ENCODE measurements at places on chromosomes 5 and 9.

DNA sequence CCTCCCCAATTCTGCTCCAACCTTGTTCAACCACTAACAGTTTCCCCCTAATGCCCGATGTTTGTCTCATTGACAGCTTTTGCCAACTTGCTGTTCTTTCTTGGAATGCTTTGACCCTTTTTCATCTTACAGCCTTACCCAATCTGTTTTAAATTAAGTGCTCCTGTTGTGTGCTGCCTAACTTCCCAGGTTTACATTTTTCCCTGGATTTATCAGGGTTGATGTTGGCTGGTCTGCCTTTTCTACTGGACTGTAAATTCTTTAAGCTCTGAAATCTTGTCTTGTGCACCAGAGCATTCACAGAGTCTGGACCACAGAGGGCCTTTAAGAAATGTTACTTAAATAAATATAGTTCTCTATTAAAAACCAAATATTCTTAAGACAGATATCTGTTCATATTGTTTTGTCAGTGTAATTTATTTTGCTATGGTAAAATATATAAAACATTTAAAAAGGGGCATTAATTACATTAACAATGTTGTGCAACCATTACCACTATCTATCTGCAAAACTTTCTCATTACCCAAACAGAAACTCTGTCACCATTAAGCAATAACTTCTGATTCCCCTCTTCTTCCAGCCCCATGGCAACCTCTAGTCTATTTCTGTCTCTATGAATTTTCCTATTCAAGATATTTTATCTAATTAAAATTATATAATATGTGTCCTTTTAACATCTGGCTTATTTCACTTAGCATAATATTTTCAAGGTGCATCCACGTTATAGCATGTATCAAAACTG, 73.0 kb downstream of the OSTF1 start:
- no peak for DNase-seq

- DNase-seq, result no peak
These were observed 36.2 kb downstream of the FBXL17 start for GRCh38 chr5:108345541-108346171.

DNA sequence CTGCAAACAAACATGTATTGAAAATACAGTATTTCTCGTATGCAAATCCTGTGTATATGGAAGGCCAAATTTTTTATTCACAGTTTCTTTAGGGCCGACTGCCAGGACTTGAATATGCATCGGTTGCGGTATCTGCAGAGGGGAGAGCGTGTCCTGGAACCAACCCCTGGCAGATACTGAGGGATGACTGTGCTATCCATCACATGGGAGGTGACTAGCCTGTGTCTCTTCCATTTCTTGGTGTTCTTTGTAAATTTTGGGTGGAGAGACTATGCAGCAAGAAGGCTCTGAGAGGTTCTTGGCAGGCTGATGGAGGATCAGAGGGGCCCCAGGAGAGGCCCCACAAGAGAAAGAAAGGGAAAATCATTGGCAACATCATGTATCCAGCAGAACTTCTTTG, 384.3 kb downstream of the YTHDC2 start:
- no peak for DNase-seq

- DNase-seq, result no peak
These were observed 28.1 kb upstream of the ADAMTS2 start for GRCh38 chr5:179373101-179373934.

GRCh38 chr5:93681432-93681831, 60.0 kb downstream of the POU5F2 start:
- no peak for DNase-seq

DNA sequence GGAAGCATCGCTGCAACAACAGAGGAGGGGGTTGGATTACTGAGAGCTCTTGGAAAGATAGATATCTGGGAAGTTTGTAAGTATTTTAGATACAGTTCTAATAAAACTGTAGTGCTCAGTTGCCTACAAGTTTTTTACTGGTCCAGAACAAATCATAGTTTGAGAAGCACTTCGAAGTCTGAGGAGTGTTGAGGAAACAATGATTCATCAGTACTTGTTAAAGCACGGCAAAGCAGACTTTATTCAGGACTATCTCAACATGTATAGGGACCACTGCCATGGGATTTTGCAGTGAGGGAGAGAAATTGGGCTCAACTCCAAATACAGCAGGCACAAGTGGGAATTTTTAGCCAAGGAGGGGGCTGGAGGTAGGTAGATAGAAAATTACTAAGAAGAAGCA, 25.3 kb upstream of the RECK start:
- no peak for DNase-seq

DNA sequence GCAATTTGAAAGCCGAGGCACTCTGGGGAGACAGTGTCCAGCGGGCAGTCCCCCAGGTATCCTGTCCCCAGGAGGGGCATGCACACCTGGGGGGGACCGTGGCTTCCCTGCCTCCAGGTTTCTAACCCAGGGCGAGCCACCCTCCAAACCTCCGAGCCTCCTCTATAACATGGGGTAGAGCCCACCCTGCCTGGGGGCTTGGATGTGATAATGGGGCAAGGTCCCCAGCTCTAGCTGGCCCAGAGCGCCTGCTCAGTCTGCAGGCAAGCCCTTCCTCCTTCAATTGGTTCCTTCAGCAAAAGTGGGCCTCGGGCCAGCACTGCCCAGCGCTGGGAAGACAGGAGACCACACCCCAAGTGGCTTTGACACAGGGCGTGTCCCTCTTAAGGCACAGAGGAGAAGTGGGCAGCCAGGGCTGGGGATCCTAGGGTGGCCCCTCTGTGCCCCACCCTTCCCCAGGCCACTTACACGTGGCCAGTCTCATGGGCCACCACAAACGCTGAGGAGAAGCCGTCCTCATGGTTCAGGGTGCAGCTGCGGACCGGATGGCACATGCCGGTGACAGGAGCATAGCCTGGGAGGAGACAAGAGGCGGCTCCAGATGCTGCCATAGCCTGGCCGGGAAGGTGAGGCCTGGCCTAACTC, 94.3 kb downstream of the ZNF354C start:
- no peak for DNase-seq

GRCh38 chr5:95398989-95399388, 7.8 kb downstream of the FAM81B start:
- no peak for DNase-seq

DNA sequence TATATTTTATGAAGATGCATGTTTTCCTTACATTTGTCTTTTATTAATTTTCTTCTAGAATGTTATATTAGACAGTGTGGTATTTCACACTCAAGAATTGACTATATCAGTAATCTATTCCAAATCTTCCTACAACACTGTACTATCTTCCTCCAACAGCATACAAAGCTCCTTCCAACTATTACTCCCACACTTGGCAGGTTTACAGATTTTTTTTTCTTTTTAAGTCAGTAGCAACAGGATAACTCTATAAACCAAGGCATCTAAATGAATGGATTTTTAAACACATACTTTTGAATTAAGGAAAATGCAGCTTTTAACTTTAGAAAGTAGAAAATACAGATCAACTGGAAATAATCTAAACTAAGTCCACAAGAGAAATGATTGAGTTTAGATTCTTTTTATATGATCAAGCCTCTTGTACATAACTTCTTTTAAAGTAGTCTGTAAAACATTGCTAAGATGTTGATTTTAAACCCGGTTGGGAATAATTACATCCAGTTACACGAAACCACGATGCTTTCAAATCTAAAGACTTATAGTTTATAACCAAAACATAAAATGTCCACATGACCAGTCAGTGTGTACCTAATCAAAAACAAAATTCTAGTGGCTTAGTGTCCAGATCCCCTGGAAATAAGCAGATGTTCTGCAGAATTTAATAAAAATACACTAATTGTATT, 281.6 kb downstream of the ADAMTS6 start:
- no peak for DNase-seq

GRCh38 chr5:30142432-30142831, 1051.1 kb upstream of the CDH6 start:
- DNase-seq, result no peak

- no peak for DNase-seq
These were observed 252.1 kb downstream of the CRB2 start for GRCh38 chr9:123608104-123608503.

- no peak for DNase-seq
These were observed 28.2 kb upstream of the RPL26L1 start for GRCh38 chr5:172931001-172931536.

GRCh38 chr5:14977058-14977685, 105.6 kb upstream of the ANKH start:
- no peak for DNase-seq

DNA sequence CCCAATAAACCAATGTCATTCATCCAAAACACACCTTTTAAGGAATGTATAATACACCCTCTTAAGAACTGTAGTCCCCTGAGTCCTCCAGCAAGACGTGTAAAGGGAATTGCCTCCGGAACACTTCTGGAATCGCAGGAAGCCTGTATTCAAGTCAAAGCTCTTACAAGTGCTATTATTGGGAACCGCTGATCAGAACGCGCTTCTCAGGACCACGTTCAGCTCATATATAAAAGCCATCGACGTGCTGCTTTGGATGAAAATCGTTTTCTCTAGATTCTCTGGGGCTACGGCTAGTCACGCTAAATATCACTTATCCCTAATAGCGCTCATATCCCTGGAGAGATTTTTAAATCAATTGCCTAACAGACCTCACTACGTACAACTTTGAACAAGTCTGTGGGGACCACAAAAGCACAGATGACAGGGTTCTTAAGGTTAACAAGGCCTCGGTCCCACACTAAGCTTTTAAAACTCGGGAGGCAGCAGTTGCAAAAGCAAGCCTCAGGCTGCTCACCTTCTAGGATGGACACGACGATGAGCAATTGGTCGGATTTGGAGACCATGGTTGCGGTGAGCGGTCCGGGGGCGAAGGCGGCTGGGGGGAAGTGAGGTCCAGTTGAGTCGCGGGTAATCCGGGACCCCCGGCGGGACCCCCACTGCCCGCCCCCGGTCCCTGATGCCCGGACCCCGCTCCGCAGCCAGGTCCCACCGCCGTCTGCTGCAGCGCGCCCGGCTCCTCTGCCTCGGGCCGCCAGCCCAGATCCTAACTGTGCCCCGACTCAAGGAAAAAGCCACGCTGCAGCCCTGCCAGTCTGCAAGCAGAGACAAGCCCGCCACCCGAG, 548 bp downstream of the CEP120 start:
- no peak for DNase-seq

DNA sequence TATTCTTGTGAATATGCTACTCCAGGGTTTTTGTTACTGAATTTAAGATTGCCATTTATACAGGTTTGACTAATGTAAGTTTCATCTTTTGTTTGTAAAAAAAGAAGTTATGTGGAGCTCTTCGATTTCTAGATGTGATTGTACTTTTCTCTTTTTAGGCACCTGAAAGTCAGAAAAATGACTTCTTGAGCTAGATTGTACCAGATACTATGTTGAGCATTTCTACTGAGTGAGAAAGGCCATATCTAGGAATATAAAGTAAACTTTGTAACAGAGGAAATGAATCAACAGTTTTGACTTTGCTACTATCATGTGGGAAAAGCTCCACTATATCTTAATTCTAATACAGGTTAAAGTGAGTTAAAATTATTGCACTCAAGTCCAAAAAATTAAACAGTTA, 25.1 kb downstream of the SMC5 start:
- DNase-seq, result no peak

- no peak for DNase-seq
These were observed 1.0 kb upstream of the NIM1K start for GRCh38 chr5:43190755-43191603.

GRCh38 chr5:76787237-76787636, 31.6 kb upstream of the F2RL1 start:
- DNase-seq, result no peak

DNA sequence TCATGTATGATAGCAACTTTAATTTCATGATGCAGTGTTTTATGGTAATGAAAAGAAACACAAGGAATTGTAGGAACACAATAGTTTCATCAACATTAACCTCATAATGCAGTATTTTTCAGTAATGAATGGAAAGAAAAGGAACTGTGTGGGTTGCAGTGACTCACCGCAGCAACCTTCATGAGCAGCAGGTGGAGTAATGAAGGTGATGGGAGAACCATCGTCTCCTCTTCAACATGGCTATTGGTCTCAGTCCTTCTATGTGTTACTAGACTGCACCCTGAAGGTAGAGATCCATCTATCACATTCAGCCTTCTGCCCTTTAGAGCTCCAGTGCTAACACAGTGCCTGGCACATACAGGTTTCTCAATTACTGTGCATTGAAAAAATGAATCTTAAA, 58.0 kb downstream of the TMEM215 start:
- no peak for DNase-seq

GRCh38 chr9:124812441-124812876, 35.5 kb downstream of the OLFML2A start:
- DNase-seq, result peak; percentile 56
